EH (cell line): ENCODE measurements at places on chromosomes 12 and 14.
A peak's percentile ranks its signal among the peaks of the same experiment; 100 is the strongest.

GRCh38 chr14:59275668-59276067 lies 87.2 kb downstream of the DAAM1 start:
- DNase-seq: peak; percentile 89

DNA sequence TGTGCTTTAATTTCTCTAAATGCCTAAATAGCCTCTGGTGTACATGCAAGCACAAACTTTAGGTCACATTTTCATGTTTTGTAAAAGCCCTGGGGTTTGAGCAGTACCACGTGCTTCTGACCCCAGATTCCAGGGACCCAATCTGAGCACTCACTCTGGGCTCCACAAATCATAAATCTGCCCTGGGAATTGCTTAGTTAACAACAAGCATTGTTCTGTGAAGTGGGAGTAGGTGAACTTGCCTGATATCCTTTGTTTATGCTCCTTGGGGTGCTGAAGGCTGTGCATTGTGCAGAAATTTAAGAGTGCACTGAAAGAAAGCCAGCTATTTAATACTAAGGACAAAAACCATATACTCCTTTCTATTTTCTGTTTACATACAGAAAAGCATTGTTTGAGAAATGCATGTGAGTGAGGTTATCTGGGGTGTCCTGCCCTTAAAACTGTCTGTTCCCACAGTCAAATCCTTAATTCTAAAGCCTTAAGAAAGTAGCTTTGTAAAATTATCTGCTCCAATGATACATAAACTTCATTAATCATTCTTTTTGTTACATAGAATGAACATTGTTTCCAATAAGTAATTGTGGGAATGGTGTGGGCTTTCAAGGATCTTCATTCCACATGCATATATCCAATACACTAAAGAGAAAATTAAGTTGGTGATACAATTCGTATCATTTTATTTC lies 258.6 kb upstream of the NPAS3 start:
- no peak for DNase-seq

DNA sequence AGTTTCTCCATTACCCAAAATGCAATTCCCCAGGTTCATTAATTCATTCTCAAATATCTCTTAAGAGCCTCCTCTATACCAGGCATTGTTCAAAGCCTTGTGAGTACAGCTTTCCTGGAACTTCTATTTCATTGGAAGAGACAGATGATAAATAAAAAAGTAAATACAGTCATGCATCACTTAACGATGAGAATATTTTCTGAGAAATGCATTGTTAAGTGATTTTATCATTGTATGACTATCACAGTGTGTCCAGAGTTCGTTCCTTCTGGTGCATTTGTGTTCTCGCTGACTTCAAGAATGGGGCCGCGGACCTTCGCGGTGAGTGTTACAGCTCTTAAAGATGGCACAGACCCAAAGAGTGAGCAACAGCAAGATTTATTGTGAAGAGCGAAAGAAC lies 66.0 kb downstream of the ANO4 start:
- DNase-seq: no peak

GRCh38 chr14:72463291-72463866 lies 430.5 kb downstream of the DPF3 start:
- DNase-seq: peak; percentile 83

DNA sequence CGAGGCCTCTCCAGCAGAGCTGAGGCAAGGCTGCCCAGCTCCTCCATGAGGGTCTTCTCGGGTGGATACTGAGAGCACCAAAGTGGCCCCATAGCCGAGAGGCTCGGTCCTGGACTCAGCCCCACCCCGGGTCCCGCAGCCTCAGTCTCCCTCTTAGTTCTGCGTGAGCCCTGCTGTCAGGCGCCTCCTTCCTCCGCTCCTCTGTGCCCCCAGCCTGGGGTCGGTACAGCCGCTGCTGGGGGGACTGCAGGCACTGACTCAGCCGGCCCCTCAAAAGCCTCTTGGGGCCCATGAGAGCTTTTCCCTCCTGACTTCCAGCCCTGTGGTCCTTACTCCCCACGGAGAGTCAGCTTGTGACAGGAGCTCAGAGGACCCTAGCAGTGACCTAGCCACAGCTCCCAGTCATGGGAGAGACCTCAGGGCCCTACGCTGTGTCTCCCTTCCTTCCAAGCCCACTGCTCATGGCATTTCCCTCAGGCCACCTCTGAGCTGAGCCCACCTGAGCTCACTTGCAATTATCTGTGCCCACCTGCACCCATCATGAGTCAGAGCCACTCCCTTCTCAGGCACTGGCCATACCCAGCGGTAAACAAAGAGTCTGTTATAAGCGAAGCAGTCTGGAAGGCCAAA lies 295.0 kb upstream of the RTL1 start:
- DNase-seq: no peak
